PC-9 (cell line): ENCODE measurements at places on chromosomes 1 and 21.

DNA sequence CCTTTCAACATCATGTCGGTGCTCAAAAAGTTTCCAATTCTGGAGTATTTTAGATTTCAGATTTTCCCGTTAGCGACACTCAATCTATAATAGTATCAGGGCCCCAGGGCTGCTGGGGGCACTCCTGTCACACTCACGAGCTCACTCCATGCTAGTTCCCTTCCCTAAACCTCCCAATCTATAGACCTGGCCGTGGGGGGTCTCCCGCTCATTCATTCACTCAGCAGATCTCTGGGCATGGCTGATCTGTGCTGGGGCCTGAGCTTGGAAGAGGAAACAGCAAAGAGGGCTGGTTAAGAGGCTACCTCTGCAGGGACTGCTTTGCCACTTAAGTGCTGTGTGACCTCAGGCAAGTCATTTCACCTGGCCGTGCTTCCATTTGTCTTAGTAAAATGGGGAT, 46.8 kb upstream of the LAPTM5 start:
- DNase-seq = no peak
- peaks cover 2% of the 10 kb centered on the region; the same call in 1 of the 2 replicates for H3K4me1 ChIP-seq
- H3K27ac ChIP-seq = no peak overlapping the region
- no peaks in the 10 kb centered on the region for H3K36me3 ChIP-seq

GRCh38 chr1:231829332-231829731, 202.7 kb downstream of the DISC1 start:
- H3K27me3 ChIP-seq = no peaks in the 10 kb centered on the region
- H3K27ac ChIP-seq = no peak overlapping the region
- H3K4me3 ChIP-seq = no peak overlapping the region
- peaks cover 38% of the 10 kb centered on the region for H3K4me1 ChIP-seq
- H3K36me3 ChIP-seq = no peaks in the 10 kb centered on the region
- no peak for DNase-seq

GRCh38 chr1:1200876-1201810, 5.2 kb downstream of the TNFRSF18 start:
- no peaks in the 10 kb centered on the region for H3K4me1 ChIP-seq
- peak; percentile 39 for DNase-seq
- peak overlapping the region; percentile 54; the same call in 1 of the 2 replicates for H3K4me3 ChIP-seq
- no peak overlapping the region for H3K27ac ChIP-seq
- H3K27me3 ChIP-seq = peaks cover 13% of the 10 kb centered on the region; the same call in 1 of the 2 replicates

- H3K4me3 ChIP-seq = no peak overlapping the region
- peaks cover 54% of the 10 kb centered on the region for H3K27me3 ChIP-seq
- no peaks in the 10 kb centered on the region for H3K36me3 ChIP-seq
- H3K4me1 ChIP-seq = no peaks in the 10 kb centered on the region
- DNase-seq = no peak
Measured at GRCh38 chr1:152683846-152684245, 2.1 kb upstream of the LCE2B start.

- DNase-seq = no peak
- no peaks in the 10 kb centered on the region for H3K36me3 ChIP-seq
- no peaks in the 10 kb centered on the region for H3K27me3 ChIP-seq
- H3K4me3 ChIP-seq = no peak overlapping the region
- no peaks in the 10 kb centered on the region for H3K4me1 ChIP-seq
Measured at GRCh38 chr1:186739515-186739914, 59.3 kb upstream of the PTGS2 start.

DNA sequence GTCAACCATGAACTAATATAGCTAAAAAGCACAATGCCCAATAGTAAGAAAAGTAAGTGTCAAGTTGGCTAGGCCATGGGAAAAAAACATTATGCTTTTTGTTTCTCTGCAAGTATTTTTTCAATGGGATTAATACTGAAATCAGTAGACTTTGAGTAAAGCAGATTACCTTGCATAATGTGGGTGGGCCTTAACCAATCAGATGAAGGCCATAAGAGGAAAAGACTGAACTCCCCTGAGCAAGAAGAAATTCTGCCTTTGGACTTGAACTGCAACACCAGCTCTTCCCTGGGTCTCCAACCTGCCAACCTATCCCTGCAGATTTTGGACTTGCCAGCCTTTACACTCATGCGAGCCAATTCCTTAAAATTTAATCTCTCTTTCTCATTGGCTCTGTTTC, 6.4 kb upstream of the RSPO1 start:
- no peak overlapping the region for H3K27ac ChIP-seq
- no peak overlapping the region for H3K4me3 ChIP-seq
- H3K4me1 ChIP-seq = no peaks in the 10 kb centered on the region
- no peaks in the 10 kb centered on the region for H3K36me3 ChIP-seq
- peaks cover 92% of the 10 kb centered on the region for H3K27me3 ChIP-seq

DNA sequence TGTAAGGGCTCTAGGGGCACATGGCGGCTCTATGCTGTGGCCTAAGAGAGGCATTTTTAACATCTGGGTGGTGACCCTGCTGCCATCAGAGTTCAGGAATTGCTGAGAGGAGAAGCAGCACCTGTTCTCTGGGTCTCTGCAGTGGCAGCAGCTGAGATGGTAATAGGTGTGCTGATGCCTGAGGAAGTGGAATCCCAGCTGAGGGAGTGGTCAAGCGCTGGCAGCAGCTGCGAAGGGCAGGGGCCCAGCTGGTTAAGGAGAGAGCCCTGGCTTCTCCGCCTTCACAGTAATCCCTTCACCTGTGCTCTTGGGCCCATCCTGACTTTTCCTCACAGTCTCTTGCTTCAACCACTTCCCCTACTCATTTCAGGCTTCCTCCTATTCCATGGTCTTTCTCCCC, 39.8 kb downstream of the GJA5 start:
- no peaks in the 10 kb centered on the region for H3K36me3 ChIP-seq
- H3K27me3 ChIP-seq = no peaks in the 10 kb centered on the region
- no peak overlapping the region for H3K4me3 ChIP-seq
- DNase-seq = no peak
- H3K27ac ChIP-seq = peak overlapping the region; percentile 87
